ENCODE measurements at places on chromosomes 1 and 21.

DNA sequence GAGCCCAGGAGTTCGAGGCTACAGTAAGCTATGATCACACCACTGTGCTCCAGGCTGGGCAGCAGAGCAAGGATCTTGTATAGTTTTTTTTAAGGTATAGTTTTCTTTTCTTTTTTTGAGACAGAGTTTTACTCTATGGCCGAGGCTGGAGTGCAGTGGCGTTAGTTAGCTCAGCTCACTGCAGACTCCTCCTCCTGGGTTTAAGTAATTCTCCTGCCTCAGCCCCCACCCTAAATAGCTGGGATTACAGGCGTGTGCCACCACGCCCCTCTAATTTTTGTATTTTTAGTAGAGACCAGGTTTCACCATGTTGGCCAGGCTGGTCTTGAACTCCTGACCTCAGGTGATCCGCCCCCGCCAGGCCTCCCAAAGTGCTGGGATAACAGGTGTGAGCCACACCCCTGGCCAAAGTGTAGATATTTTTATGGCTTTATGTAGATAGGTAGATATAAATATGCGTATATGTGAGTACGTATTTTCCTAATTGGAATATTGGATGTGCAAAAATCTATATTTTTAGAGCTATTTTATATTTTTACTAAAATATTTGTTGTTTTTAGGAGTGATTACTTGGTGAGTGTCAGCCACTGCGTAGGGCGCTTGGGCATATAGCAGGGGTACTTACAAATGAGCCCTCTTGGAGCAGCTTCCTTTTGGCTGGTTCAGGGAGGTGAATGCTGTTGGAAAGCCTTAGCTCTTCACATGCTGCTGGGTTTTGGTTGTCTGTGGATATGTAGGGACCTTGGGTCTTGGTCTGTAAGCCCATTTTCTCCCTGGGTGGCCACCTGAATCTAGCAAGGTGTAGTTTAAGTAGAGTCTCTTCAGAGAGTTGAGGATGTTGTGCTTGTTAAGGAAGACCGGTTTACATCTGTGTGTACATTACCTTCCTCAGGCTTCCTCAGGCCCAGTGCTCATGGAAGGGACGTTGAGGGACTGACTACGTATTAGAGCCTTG lies 9.5 kb downstream of the KDM4A start:
- no peak for DNase-seq

- DNase-seq, result no peak
Observed at GRCh38 chr1:116739371-116740012, 14.7 kb upstream of the CD2 start.

DNA sequence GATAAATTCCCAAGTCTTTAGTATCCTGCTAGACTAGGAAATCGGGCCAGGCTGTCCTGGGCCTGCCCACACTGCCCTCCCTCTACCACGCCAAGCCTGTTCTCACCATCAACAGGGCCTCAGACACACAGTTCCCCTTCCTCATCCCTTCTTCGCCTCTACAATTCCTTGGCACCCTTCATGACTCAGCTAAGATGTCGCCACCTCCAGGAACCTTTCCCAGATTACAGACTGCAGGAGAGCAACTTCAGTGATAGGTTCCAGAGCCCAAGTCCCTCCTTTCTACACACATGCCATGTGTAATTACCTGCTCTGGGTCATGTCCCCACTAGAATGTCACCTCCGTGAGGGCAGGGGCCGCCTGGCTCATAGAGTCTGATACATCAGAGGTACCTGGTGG lies 3.3 kb downstream of the RIMS3 start:
- DNase-seq, result no peak

- no peak for DNase-seq
Observed at GRCh38 chr1:244035358-244035757, 15.7 kb upstream of the ZBTB18 start.

GRCh38 chr1:226062558-226063223 lies at the start of gene H3-3A:
TSS of gene H3-3A (plus strand) at chr1:226062716. CDS start at chr1:226064352, 1,636 bp downstream.
- DNase-seq, result peak; percentile 99

DNA sequence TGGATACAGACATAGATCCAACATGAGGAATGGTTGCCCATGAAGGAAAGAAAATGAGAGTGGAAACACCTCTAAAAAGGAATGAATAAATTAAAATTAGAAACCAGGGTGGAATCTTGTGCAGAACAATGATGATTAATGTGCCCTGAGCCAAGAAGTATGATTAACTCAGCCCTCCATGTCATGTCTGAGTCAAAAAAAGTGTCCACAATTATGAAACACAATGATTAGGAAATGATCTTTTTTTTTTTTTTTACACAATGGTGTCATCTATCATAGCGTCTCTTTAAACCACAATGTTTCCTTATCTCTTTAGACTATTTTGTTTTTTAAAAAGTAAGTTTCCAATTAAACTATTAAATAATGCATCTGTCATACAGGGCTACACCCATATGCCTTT lies 78.9 kb upstream of the RAB4A start:
- DNase-seq, result no peak

- no peak for DNase-seq
Observed at GRCh38 chr1:159821171-159821867, 5.4 kb upstream of the SLAMF8 start.

GRCh38 chr1:3247521-3248121 lies 178.6 kb downstream of the PRDM16 start:
- no peak for DNase-seq

- no peak for DNase-seq
Observed at GRCh38 chr1:204230211-204230610, 16.4 kb upstream of the GOLT1A start.

DNA sequence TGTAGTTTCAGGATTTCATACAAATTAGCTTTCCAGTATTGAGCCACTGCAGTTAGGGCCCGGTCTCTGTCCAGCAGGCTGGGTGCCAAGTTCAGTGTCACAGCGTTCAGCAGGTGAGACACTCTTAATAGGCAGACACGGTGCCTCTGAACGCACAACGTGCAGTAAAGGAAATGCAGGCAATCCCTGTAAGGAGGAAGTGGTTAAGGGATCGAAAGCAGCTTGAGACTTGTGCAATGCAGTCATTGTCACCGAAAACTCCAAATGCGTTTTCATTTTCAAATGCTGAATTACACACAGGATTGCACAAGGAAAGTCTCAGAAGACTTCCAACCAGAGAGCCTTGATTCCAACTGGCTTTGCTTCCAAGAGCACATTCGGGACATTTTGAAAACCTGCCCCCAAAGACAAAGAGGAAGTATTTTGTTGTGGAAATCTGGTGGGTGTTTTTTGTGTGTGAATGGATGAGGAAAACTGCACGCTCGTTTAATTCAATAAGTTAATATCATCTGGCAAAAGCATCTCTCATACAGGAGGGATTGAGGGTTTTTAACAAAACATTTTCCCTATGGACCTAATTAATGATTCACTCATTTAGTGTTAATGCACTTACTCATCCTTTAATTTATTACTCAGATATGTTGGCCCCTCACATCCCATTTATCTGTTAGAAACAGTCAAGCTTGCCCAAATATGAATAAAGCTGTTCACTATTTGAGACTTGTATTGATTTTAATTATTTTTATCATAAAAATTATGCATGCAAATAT lies 61.6 kb downstream of the PTGS2 start:
- peak; percentile 48 for DNase-seq

DNA sequence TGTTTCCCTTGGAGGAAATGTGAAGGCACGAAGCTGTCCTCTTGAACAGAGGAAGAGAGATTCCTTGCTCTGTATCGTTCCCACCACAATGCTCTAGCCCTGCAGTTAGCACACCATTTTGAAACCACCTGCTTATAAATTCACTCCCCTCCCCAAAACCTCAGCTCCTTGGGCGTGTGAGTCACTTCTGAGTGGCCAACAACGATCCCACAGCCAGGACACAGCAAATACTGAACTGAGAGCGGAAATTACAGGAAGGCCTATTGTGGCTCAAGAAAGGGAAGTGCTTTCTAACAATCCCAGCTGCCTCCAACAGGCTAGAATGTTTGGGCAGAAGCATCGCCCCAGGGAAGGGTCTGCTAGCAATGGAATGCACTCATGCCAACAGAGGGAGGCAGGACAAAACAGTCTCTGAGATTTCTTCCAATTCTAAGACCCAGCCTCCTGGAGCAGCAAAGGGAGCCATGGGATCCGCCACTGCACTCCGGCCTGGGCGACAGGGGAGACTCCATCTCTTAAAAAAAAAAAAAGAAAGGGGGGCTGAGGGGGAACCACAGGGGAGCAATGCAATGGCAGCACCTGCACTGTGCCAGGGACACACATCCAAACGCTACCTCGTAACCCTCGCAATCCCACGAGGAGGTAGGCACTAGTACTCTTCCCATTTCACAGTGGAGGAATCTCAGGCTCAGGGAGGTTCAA lies 1.9 kb downstream of the TMEM53 start:
- DNase-seq, result no peak

DNA sequence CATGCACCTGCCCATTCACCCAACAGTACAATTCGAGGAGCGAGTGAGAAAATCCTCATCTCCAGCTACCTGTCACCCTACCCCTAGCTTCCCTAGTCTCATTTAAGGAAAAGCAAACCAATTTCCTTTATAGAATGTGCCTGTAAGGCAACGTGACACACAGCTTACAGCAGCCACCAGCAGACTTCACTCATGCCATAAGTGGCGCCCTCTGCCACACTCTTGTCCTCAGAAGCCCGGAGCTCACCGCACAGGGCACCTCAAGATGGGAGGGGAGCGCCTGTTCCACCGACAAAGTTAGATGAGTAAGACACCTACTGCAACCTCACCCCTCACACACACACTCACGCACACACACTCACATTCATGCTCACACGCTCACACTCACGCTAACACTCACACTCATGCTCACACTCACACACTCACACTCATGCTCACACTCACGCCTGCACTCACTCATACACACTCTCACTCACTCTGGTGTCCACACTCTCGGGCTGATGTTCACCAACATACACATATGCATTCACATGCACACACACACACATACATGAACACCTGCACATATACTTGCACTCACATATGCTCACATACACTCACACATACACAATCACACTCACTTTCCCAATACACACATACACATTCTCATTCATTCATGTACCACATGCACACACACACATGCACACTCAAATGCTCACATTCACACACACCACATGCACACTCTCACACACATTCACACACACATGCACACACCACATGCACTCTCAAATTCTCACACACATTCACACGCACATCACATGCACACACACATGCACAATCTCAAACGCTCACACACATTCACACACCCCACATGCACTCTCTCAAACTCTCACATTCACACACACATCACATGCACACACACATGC lies 170.7 kb downstream of the PSMG1 start:
- DNase-seq, result no peak
